ENCODE measurements at places on chromosomes 5 and 9.

DNA sequence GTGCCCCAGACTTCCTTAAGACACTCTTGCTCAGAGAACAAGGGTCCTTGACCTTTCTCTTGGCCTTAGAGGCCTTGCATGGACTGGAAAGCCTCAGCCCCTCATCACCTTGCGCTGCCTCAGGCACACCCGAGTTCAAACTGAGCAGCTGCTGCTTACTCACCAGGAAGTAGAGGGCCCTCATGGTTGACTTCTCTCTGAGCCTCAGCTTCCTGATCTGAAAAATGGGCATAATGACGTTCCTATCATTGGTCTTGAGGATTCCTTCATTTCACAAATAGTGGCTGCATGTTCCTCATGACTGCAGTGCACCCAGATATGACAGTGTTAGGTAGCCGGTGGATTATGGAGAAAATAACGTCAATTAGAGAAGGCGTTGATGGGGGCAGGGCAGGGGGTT is 28.6 kb downstream of the IER5L start:
- no peak for DNase-seq

DNA sequence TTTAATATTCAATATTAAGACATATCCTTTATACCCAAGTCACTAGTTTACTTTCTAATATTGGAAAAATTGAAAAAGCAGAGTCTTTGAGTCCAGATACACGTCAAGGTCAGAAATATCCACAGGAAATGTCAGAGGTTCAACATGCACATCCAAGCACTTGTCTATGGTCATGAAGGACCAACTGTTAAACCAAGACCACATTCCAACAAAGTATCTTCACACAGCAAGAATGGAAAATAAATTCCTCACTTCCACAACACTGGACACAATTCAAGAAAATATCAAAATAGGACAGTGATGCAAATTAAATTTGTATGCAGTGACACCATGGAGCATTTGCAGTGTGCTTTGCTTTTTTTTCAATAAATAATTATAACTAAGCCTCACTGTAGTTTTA is 142.5 kb downstream of the GABRB2 start:
- no peak for DNase-seq

DNA sequence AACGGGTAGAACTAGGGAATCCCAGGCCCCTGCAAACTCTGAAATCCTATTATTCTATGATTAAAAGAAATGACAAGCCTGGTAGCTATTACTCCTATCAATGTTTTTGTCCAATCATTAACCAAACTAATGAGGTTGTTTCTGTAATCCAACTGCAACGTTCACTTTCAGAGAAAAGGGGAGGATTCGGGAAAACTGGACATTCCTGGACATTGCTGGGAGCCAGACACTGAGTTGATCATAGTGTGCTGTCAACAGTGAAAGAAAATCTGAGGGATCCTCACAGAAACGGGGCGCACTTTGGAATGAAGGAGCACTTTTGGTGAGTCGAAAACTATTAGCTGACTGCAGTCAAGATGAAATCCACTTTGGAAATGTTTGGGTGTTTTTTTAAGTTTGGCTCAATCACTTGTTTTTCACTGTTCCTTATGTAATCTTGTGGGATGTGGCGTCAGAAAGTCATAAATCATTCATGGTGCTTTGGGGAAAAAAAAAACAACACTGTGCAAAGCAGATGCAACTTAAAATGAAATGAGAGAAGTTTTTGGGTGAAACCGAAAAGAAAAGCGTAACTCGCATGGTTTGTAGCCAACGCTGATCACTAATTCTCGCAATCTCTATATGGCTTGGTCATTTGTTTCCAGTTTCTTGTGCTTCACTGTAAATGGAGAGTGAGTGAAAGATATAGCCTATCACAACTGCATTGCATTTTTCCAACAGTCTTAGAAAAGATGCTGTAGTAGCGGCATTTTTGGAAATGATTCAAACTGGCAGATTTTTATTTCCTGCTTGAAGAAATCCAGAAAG is 51.2 kb upstream of the ADRA1B start:
- DNase-seq: no peak

GRCh38 chr5:180034564-180034963 is 37.0 kb downstream of the RNF130 start:
- DNase-seq: no peak

- no peak for DNase-seq
Observed at GRCh38 chr5:73395256-73395655, 53.3 kb downstream of the FOXD1 start.

- no peak for DNase-seq
Observed at GRCh38 chr5:98513380-98513779, 260.1 kb upstream of the RGMB start.

DNA sequence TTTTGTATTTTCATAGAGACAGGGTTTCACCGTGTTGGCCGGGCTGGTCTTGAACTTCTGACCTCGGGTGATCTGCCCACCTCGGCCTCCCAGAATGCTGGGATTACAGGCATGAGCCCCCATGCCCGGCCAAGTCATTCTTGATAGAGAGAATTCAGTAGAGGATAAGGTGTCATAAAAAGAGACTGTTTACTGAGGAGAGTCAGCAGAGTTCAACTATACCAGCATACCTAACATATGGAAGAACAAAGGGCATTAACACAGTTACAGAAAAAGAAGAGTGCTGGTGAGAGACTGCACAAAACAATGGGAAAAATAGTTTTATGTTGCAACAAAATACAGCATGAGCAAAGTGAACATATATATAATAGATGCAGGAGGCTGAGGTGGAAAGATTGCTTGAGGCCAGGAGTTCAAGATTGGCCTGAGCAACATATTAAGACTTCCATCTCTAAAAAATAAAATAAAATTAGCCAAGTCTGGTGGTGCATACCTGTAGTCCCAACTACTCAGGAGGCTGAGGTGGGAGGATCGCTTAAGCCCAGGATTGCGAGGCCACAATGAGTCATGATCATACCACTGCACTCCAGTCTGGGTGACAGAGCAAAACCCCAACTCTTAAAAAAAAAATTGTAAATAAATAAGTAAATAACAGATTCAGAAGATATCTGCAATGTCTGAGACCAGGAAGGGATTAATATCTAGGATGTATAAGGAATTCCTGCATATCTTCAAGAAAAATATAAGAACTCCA is 19.5 kb downstream of the B4GALT1 start:
- no peak for DNase-seq

DNA sequence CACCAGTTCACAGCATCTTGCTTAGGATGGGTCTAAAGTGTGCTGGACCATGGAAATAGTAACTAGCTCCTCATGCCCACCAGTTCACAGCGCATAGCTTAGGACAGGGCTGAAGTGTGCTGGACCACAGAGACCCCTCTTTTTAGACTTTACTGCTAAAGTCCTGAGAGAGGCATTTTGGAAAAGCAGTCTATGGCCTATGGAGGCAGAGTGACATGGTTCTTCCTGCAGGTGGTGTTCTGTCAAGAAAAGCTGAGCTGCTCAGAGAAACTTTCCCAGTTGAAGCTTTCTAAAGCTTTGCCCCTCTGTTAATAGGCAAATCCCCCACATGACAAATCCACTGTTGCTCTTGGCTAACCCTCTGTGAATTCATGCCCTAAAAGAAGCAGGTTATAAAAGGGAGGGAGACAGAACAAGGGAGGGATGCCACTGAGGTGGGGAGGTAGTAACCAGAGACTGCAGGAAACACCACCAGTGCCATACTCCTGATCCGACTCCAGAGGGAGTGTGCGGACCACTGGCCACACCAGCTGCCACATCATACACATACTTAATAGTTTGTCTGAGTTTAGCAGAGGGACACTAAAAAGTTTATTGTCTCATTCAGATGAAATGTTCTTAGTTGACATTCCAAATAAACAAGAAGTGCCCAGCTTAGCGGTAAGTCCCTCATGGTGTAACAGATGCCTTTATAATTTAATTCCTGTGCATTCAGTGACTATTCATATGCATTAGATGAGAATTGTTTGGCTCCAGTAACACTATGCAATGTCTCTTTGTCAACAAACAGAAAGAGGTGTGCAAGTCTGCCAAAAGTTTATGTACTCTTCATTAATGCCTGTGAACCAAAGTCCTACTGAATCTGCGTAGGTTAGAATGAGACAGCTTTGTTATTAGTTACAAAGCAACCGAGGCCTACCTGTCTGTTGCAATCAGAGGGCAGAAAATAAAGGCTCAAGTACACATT is 236.2 kb upstream of the NFIL3 start:
- no peak for DNase-seq

Measured in CD4-positive, alpha-beta T cell treated with Interleukin-15 for 1 hour (primary cell).